ENCODE measurements at places on chromosomes 12 and 14.

- DNase-seq = no peak
Observed at GRCh38 chr14:60064491-60065072, 27.1 kb upstream of the PCNX4 start.

DNA sequence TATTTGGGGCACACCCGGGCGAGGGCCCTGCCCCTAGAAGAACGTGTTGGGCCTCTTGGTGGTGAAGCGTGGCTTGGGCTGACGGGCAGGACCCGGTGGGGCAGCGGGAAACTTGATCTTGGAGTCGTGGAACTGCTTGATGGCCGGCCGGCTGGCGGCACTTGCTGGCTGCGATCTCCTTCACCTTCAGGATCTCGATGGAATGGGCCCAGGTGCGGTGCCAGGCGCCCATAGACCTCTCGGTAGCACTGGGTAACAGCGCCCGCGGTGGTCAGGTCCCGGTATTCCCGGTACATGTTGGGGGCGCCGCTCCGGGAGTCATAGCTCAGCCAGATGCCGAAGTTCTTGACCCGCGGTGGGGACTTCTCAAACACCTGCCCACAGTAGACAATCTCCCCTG is 16.5 kb downstream of the UBR7 start:
- DNase-seq = no peak

DNA sequence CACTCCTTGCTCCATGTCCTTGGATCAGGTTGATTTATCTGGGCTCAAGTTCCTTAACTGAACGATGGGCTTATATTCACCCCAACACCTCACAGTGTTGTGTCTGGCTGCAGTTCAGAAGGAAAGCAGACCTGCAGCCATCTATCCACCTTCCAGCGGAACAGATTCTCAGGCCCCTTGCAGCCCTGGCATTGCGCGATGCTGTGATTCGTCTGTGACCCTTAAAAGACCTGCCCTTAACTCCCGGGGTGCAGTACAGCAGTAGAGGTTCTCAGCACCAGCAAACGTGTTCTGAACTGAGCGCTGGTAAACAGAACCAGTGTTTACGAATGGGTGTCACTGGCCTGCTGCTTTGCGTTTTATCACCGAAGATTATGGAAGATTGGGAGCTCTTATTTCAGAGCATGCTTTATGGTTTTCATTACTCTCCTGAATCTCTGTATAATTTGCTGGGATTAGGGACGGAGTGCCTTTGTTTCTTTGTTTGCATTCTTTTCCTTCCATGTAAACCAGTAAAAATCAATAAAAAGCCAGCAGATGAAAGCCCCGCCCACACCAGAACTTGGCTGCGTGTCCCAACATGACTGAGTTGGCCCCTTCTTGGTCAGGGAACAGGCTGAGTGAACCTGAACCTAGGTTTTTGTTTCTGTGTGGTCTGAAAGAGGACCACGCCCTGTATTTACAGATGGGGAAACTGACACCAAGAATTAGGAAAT is 286.7 kb upstream of the CRY1 start:
- DNase-seq = no peak

- DNase-seq = no peak
Observed at GRCh38 chr14:98819867-98820206, 452.2 kb downstream of the BCL11B start.

DNA sequence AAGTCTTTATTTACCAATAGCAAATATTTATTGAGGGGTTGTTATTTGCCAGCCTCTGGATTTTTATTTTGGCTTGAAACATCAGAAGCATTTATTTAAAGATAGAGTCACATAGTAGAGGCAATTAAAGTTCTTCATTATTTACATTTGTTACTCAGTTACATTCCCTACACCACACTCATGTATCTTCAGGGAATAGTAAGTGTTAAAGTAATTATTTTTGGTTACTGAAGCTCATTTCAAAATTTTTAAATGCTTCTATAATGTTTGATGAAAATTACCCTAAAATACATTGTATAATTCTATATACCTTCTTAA is 205.6 kb downstream of the ESR2 start:
- DNase-seq = no peak

- DNase-seq = no peak
Observed at GRCh38 chr14:61102549-61103466, 121.8 kb downstream of the SLC38A6 start.

DNA sequence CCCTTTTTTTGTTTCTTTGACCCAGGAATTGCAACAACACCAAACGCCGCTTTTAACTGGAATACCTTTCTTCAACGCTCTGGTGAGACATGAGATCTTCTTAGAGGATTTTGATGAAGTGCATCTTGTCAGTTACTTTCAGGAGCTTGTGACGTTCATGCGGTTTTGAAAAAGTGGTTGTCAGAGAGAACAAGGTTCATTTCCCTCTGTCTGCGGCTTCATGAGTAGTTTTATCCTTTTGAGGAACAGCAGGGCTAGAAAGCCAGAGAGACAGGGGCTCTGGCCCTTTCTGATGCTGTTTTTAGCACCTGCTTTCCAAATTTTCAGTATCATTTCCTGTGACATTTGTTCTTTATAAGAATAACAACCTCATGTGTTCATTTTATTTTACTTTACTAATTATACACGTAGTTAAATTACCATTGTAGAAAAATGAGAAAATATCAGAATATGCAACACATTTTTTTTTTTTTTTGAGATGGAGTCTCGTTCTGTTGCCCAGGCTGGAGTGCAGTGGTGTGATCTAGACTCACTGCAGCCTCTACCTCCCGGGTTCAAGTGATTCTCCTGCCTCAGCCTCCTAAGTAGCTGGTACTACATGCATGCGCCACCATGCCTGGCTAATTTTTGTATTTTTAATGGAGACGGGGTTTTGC is 61.8 kb downstream of the GLT1D1 start:
- no peak for DNase-seq

DNA sequence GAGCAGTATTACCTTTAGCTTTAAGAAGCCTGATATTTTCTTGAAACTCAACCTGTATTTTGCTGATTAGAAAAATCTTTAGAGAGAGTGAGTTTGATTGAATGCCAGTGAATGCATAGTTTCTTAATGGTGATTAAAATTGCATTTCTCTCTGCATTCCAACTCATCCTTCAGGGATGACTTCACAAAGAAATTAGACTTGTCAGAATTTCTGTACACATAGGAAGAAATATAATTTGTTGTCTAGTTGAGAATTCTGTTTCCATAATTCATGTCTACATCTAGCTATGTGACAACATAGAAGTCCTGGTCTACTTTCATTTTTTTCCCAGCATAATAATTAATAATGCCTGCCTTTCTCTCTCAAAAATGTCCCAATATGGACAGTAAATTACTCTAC is 136.6 kb downstream of the OTOGL start:
- DNase-seq = no peak

- no peak for DNase-seq
Observed at GRCh38 chr12:107767466-107767865, 6.5 kb upstream of the PRDM4 start.

GRCh38 chr12:106648736-106649135 is 65.9 kb downstream of the RFX4 start:
- no peak for DNase-seq

GRCh38 chr14:52179141-52179790 is 88.2 kb upstream of the PTGDR start:
- no peak for DNase-seq

- no peak for DNase-seq
Observed at GRCh38 chr12:34398366-34398705, 376.0 kb downstream of the ALG10 start.

DNA sequence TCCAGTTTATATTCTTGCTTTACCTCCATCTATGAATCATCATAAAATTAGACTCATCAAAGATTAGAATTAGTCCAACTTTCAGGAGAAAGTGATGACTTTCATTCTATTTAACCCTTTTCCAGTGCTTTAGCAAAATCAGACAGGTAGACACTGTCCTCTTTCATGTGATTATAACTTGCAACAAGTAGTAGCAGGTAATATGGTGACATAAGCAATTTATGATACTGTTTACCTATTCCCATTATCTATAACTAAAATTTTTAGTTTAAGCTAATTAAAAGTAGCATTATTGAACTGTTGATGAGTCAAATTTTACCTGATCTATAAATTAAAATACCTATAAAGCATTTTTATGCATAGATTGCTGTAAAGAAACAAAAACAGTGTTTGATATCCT is 351.6 kb downstream of the SEC23A start:
- DNase-seq = no peak

GRCh38 chr14:104694991-104695659 is 5.7 kb downstream of the INF2 start:
- no peak for DNase-seq

DNA sequence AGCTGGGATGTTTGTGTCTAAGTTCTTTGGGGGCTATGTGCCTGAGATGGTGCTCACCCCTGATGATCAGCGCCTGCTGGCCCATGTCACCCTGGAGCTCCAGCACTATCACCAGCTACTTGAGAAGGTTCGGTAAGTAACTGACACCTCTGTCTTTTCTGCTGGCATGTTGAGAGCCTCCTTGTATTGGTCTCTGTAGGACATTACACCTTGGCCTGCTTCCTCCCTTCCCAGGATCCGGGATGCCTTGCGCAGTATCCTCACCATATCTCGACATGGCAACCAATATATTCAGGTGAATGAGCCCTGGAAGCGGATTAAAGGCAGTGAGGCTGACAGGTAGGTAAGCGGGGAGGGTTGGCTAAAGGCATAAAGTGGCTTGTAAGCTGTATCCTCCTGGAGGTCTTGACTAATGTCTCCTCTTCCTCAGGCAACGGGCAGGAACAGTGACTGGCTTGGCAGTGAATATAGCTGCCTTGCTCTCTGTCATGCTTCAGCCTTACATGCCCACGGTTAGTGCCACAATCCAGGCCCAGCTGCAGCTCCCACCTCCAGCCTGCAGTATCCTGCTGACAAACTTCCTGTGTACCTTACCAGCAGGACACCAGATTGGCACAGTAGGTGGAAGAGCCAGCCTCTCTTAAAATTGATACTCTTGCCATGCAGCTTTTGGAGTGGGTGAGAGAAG is 5.5 kb downstream of the DDIT3 start:
- no peak for DNase-seq

DNA sequence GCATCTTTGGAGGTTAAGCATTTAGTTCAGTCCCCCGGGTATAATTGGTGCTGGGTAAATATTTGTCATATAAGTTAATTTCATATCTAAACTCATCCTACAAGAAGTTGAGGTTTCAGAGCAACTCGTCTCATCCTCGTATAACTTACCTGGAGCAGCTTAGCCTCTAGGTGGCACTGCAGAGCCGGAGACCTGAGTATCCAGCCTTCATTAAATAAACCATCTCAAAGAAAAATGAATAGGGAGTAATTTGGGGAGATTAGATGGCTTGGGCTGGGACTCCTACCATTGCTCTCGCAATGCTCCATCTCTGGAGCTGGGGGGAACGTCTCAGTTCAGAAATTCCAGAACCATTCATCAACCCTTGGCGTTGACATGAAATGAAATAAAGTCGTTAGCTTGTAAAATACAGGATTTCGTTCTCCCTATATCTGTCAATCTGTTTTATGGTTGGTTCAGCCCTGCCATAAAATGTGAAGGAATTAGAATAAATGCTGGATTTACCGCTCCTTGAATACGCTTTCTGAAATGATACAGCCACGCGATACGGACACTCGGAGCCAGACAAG is 122.9 kb upstream of the TMEM132D start:
- peak; percentile 55 for DNase-seq

- DNase-seq = no peak
Observed at GRCh38 chr14:85437148-85437547, 92.8 kb upstream of the FLRT2 start.

- DNase-seq = no peak
Observed at GRCh38 chr12:116009805-116010204, 267.7 kb downstream of the MED13L start.

All from neural crest cell (in vitro differentiated cells).